ENCODE measurements at places on chromosomes 1 and 21.

DNA sequence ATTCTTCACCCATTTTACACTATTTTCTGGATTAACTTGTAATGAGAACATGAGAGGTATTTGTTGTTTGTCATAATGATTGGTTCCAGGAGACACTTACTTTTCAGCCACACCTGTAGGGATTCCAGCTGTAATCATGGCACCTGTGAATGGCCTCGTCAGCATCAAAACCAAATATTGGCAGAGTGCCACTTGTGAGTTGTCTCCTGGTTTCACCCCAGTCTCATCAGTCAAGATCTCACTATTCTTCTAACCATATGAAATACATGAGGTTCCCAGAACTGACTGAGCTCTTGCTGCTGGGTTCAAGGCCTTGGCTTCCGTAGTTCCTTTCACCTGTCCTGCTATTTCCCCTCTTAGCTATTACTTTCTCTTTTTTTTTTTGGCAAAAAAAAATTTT is 246.6 kb upstream of the ADGRL2 start:
- no peaks in the 10 kb centered on the region for H3K27me3 ChIP-seq
- H3K4me3 ChIP-seq, result no peak overlapping the region
- H3K4me1 ChIP-seq, result no peaks in the 10 kb centered on the region
- H3K27ac ChIP-seq, result no peak overlapping the region
- no peak for DNase-seq

- no peak overlapping the region for H3K4me3 ChIP-seq
- H3K4me1 ChIP-seq, result no peaks in the 10 kb centered on the region
Observed at GRCh38 chr1:3879099-3879498, 21.0 kb downstream of the C1orf174 start.

GRCh38 chr1:169765580-169766331 is 29.0 kb downstream of the METTL18 start:
- H3K4me3 ChIP-seq, result no peak overlapping the region
- peaks cover 5% of the 10 kb centered on the region for H3K27me3 ChIP-seq
- no peaks in the 10 kb centered on the region for H3K36me3 ChIP-seq
- no peak overlapping the region for H3K27ac ChIP-seq

- H3K27ac ChIP-seq, result no peak overlapping the region
- DNase-seq, result no peak
- H3K4me1 ChIP-seq, result peaks cover 44% of the 10 kb centered on the region
- no peaks in the 10 kb centered on the region for H3K27me3 ChIP-seq
- H3K4me3 ChIP-seq, result no peak overlapping the region
- no peaks in the 10 kb centered on the region for H3K36me3 ChIP-seq
Observed at GRCh38 chr1:197778366-197778945, 3.2 kb upstream of the DENND1B start.

DNA sequence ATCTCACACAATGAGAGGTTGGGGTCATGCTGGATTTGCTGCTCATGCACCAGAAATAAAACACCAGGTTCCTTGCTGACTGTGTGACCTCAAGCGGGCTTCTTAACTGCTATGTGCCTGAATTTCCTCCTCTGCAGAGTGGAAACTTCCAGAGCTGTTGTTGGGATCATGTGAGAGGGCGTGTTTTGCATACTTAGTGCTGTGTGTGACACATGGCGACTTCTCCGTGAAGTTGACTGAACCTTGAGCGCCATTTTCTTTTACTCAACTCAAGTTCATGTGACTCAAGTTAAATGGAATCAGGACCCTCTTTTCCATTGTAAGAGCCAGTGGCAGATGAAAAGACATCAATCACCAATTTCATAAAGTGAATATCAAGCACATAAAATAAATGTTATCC is 224.0 kb downstream of the KIF26B start:
- H3K4me1 ChIP-seq, result no peaks in the 10 kb centered on the region
- H3K4me3 ChIP-seq, result no peak overlapping the region
- no peak overlapping the region for H3K27ac ChIP-seq
- H3K36me3 ChIP-seq, result no peaks in the 10 kb centered on the region
- no peaks in the 10 kb centered on the region for H3K27me3 ChIP-seq

All from osteoblast (primary cell).